ENCODE measurements at places on chromosomes 1 and 21.

DNA sequence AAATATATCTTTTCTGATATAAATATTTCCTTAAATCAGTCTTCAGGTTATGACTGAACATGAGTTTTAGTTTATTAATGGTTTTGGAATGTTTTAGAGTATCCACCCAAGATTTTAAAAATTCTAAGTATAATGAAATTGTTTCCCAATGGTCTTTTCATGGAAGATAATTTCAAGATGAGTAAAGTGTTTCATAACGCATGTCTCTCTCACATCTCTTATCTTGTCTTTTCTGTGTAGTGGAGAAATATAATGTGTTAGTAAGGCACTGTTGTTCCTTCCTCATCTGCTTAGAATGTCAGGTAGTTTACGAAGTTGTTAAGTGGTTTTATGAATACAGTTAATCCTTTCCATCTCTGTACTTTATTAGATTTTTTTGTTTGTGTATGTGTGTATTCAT lies 49.6 kb downstream of the PLA2G4A start:
- no peak for DNase-seq

DNA sequence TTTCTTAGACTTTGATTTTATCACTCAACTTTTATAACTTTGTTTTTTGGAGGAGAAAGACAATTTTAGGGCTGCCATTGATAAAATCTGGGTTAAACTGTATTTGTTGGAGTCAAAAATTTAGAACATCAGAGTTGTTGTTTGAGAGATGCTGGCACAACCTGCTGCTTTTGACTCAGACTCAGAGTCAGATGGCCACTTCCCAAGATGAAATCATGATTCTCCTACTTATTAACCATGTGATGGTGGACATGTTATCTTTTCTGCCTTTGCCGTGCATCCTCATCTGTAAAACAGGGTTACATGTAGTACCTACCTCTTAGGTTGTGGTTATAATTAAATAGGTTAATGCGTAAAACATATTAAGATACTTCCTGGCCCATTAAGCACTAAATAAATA lies 71.2 kb downstream of the PLA2G4A start:
- no peak for DNase-seq

GRCh38 chr1:175332515-175332914 lies 139.9 kb upstream of the KIAA0040 start:
- no peak for DNase-seq

DNA sequence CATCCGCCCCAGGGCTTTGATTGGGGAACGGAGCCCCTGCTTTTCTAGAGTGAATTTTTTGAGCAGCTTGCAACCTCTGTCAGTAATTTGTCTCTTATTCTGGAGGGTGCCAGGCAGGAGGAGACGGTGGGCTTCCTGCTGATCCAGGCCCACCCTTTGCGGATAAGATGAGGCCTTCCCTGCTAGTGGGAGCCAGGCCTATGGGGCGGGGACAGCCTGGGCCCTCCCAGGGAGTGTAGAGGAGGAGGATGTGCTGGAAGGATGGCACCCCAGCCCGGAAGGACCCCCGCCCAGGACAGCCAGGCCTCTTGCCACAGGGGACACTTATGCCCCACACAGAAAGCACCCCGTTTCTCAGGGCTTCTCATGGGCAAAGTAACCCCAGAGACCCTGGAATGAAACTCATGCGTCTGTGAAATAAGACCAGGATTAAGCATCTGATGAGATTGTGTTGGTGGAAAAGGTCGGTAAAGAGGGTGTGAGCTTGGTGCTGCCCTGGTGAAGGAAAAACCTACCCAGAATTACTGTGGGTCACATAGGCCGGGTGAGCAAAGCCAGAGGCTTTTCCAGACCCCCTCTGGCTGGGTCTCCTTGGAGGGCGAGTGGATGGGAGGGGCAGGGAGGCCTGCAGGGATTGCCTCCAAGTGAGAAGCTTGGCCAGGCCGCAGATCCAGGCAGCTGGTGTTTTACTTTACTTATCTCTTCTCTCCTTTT lies 118.7 kb downstream of the SIK1 start:
- DNase-seq = no peak

GRCh38 chr1:206578978-206579374 lies 33.3 kb downstream of the EIF2D start:
- no peak for DNase-seq

GRCh38 chr21:30408782-30409494 lies 13.1 kb downstream of the KRTAP13-1 start:
- DNase-seq = peak; percentile 23

GRCh38 chr1:76136894-76137293 lies 62.3 kb downstream of the ST6GALNAC3 start:
- no peak for DNase-seq

DNA sequence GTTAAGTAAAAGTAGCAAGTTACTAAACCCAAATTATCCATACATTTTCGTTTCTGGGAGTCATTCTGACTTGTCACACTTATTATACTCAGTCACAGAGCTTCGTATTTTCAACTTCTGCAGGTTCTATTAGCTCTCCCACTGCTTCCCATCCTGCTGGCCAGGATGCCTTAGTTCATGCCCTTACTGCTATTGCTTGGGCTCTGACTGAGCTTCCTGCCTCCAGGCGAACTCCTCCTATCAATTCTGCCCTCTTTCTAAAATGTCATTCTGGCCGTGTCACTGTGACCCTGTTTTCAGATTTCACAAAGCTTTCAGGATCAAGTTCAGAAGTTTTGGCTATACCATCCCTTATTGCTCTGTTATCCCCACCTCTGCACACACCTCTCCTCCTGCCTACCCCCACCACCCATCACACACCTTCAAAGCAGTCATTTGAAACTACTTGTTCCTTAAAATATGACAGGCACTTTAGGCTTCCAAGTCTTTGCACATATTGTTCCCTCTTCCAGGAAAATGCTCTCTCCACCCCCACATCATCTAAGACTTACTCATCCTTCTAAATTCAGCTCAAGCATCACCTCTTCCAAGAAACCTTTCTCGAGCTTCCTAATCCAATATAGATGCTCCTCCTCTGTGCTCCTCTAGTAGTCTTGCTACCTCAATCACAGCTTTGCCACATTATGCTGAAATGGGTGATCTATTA lies 278.0 kb downstream of the BRINP2 start:
- no peak for DNase-seq

DNA sequence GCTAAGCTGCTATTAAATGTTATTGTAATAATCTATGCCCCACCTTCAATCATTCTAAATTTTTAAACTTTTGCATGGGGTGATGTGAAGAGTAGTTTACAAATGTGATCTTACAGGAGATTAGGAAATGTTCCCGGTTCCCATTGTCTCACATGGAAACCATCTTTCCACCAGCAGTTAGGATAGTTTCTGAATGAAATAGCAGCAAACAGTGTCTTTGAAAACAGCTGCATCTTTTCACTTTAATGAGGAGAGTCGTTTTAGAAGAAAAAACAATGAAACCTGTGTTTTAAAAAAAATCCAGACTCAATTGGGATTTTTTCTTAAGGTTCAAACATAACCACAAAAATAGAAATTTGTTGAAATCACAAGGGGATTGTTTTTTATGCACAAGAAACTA lies 134.2 kb downstream of the TLR5 start:
- DNase-seq = no peak

DNA sequence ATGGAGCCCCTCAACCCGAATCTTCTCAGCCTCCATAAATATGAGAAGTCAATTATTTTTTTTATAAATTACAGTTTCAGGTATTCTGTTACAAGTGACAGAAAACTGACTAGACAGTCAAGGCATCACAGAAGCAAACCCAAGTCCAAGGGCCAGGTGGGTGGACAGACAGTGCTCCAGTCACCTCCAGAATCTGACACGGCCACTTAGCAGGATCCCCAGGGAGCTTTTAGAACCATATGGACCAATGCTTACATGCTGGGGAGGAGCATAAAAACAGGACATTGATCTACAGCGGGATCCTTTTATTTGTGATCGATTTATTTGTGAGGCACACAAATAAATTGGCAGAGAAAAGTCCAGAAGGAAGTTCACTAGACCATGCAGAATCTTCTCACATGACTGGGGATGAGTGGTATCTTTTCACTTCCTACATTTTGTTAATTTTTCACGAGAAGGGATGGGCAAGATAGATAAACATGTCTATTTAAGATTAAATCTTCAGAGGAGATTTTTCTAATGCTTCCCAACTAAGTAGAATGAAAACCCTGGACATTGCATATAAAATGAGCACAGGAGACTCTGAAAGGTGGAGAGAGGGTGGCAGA lies 15.0 kb downstream of the ZNF496 start:
- no peak for DNase-seq

GRCh38 chr1:164058198-164058597 lies 500.8 kb upstream of the PBX1 start:
- DNase-seq = no peak

DNA sequence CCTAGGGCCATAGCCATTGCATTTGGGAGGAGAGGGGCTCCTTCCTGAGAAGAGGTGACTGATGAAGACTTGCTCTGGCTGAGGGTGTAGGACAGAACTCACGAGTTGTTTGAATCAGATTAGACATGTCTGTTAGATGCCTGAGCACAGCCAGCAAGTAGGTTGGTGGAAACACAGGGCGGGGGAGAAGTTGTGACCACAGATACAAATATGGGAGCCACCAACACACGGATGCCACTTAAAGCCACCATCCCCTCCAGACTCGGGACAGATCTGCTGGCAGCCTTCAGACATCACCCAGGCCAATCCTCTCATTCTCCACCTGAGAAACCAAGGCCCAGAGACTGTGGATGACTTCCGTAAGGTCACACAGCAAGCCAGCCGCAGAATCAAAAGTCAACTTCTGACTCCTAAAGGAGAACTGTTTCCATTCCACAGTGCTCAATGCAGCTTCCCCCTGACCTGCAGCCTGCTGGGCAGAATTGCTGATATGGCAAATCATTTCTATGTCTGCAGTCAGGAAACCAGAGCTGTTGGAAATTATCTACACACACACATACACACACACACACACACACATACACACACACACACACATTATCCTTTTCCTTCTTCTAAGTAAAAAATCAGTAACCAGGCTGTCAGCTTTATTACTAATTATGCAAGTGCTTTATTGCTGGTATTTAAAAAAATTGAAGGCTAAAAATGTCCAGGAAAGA lies 176.4 kb upstream of the KLHDC7A start:
- no peak for DNase-seq

- no peak for DNase-seq
Observed at GRCh38 chr1:23836037-23836436, 10.8 kb upstream of the HMGCL start.

- DNase-seq = no peak
Observed at GRCh38 chr1:207055386-207056001, 2.4 kb downstream of the PFKFB2 start.

DNA sequence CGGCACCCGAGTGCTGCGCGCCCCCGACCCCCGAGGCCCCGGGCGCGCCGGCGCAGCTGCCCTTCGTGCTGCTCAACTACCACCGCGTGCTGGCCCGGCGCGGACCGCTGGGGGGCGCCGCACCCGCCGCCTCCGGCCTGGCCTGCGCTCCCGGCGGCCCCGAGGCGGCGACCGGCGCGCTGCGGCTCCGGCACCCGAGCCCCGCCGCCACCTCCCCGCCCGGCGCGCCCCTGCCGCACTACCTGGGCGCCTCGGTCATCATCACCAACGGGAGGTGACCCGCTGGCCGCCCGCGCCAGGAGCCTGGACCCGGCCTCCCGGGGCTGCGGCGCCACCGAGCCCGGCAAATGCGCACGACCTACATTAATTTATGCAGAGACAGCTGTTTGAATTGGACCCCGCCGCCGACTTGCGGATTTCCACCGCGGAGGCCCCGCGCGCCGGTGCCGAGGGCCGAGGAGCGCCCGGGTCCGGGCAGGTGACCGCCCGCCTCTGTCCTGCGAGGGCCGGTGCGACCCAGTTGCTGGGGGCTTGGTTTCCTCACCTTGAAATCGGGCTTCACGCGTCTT lies 49.0 kb downstream of the SIM2 start:
- no peak for DNase-seq

DNA sequence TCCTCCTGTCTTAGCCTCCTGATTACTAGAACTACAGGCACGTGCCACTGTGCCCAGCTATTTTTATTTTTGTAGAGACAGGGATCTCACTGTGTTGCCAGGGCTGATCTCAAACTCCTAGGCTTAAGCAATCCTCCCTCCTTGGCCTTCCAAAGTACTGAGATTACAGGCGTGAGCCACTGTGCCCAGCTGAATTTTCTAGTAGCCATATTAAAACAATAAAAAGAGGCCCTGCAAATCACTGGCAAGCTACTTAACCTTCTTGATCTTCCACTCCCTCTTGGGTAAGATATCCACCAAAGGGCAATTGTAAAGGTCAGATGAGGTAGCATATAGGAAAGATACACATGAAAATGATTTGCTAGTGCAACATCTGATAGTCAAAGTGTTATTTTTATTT lies 65.6 kb upstream of the SRSF10 start:
- no peak for DNase-seq

DNA sequence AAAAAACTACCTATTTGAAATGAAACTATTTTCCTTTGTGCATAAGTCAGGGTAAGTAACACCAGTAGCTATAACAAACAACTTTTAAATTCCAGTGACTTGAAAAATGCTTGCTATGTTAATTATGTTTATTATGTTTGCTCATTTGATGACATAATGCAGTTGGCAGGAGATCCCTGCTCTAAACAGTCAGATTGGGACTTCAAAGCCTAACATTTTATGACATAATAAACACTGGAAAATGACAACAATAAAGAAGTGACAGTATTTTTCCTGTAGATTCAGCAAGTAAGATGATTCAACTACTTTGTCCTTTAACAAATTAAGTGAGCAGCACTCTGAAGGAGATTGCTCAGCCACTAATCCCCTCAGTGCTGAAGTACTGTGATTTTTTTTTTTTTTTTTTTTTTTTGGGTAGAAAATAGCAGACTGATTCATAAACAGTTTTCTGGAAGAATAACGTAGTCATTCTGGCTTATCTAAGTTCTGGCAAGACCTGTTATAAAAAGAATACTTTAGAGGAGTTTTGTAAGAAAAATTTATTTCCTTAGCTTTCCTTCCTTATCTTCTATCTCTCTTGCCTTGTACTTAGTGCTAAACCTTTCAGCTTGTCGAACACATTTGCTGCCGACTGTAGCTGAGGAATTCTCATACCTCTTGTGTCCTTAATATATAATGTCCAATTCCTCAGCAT lies 207.2 kb downstream of the PTGER3 start:
- DNase-seq = no peak

DNA sequence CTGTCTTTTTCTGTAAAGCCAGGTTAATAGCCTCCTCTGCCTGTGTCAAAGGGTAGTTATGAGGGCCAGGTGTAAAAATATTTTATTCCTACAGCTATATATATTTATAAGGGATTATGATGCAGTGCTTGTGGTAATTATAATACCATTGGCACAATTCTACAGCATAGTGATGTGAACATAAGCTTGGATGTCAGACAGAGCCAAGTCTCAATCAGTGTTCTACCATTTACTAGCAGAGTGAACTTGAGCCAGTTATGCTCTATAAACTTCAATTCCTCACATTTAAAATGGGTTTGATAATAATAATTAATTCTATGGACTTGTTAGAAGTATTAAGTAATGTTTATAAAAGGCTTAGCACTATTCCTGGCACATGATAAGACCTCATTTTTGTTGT lies 151.5 kb upstream of the L1TD1 start:
- no peak for DNase-seq

Measured in RWPE1 (cell line).